NK-92 treated with Interleukin-12 subunit alpha and Interleukin-12 subunit beta, amount 100 ng/mL, for 24 hours (cell line): ENCODE measurements at places on chromosomes 3 and 15.

DNA sequence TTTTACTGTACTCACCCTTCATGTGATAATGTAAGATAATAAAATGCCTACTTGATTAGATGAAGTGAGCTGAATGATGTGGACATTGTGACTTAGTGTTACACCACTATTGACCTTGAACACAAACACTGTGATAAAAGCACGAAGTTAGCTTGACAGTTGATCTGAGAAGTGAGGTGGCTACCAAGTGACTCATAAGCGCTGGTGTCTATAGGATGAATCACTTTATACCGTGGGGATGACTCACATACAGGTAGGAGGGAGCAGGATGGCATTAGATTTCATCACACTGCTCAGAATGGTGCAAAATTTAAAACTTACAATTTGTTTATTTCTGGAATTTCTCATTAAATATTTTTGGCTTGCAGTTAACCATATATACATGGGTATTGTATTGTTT, 174.7 kb upstream of the CNTN3 start:
- DNase-seq = no peak

DNA sequence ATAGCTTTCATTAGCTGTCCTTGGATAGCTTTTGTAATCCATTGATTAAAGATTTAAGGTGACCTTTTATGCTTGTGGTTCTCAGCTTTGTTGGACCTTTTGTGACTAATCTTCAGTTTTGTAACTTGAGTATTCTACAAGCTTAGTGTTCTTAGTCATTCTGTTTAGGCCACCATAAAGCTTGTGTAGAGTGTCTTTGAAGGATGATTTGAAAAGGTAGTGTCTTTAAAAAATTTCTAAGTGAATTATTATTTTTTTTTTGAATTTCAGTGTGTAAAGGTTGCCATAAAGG, 7.5 kb downstream of the MORF4L1 start:
- no peak for DNase-seq

GRCh38 chr15:101498717-101499480, 9.4 kb upstream of the PCSK6 start:
- DNase-seq = no peak

DNA sequence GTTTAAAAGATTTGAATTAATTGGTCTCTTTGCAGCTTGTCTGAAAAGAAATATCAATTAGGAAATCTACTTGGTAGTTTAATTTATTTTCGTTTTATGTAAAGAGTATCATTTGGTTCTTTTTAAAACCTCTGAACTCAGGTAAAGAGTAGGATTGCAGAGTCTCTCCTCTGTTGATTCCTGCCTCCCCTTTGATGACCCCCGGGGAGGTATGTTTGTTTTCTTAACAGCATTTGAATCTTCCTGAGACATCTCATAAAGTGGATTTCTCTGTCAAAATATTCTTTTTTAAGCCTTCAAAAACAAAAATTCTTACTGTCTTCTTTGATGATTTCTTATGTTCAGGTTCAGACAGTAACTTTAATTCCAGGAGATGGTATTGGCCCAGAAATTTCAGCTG, 8.0 kb downstream of the IDH3A start:
- no peak for DNase-seq

DNA sequence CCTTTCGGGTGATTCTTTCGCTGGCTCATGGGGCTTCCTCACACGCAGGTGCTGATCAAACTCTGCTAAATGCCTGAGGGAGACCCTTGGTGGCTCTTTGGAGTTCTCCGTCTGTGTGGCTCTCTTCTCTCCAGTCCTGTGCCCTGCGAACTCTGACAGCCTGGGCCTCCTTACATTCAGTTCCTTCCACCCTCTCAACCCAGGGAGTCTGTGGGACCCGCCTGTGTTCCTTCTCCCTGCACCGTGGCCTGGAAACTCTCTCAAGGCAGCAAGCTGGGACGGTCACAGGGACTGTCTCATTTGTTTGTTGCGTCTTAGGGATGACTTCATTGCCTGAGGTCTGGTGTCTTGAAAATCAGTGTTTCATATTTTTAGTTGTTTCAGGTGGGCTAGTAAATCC, 37.0 kb upstream of the CORO2B start:
- no peak for DNase-seq

GRCh38 chr3:52838561-52839267, 3.9 kb upstream of the MUSTN1 start:
- peak; percentile 8 for DNase-seq

GRCh38 chr15:30997270-30997669, 5.8 kb upstream of the MTMR10 start:
- no peak for DNase-seq

DNA sequence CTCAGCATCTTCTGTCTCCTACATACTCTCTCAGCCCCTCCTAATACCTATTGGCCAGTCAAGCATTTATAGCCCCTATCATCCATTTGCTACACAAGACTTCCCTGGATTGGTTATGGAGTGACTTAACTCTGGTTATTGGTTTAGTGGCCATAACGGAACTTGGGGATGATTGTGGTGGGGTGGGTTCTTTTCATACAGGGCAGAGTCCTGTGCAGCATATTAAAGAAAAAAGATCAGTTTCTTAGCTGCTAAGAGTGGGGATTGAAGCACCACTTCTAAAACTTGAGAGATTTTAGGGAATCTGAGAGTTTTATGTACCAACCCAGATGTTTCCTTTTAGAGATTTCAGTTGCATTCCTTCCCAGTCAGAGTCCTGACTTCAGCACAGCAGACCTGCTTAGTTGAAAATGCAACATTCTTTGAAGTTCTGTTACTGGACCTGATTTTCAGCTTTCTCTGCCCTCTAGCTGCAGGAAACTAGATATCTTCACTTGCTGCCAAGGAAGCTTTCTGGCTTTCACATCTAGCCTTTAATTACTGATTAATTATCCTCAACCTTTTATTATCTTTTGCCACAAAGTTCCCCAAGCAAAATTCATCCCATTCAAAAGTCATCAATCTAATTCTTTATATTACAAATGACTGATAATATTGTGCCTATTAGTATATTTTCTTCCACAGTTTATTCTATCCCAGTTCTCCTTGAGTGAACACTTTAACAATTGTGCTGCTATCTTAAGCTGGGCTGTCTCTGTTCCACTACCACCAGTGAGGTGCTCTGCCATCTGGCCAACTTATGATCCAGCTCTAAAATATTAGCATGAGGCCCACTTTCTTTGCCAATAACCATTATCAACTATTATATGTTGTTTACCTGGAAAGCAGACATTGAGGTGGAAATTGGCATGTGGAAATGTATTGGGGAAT, 906.0 kb upstream of the ALCAM start:
- DNase-seq = no peak

DNA sequence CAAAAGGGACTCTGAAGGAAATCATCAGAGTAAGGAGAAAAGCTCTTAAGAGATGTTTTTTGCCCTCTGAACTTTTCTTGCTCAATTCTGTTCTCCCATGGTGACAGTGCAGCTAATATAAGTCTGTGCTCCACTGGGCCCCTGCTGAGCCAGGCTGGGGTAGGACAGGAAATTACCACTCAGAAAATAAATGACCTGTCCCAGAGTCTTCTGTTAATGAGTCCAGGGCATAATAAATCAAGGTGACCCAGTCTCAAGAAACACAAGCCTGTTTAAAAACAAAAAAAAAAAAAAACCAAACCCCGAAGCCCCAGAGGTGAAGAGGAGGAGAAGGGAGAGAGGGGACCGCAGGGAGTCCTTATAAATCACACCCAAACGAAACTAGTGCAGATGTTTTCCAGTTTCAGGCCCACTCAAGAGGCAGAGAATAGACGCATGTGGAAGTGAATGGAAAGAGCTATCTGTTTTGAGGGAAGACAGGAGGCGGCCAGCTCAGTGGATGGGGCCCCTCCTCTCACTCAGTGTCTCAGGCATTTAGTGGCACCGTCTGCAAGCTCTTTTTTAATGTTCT, 59.8 kb upstream of the BOC start:
- no peak for DNase-seq

- no peak for DNase-seq
These were observed 264.9 kb upstream of the TPM1 start for GRCh38 chr15:62777671-62778070.

DNA sequence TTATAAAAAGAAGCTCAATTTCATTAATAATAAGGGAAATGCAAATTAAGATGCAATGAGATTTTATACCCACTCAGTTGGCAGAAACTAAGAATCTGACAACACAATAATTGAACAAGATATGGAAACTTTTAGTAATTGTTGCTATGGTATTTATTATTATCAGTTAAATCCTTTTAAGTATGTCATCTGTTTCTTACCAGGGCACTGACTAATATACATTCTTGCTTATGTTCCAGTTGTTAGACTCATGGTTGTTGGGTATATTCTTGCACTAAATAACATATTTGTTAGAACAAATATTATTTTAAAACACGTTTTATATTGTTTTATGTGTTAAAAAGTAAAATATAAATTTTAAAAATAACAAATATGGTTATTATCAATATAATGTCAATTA, 690.3 kb downstream of the MECOM start:
- no peak for DNase-seq

DNA sequence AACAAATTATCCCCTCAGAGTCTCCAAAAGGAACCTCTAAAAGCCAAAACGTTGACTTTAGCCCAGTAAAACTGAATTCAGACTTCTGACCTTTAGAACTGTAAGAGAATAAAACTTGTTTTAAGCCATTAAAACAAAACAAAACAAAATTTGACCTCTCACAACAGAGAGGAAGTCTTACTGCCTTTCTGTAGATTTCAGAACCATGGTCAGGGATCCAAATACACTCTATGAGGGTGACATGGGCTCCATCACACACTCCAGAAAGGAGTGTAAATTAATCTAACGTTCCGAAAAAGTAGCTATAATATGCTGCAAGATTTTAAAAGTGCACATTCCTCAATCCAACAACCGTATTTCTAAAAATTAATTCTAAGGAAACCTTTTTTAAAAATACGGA, 19.2 kb upstream of the RPL14 start:
- DNase-seq = no peak

GRCh38 chr3:46748170-46748569, 30.5 kb upstream of the PRSS50 start:
- no peak for DNase-seq

DNA sequence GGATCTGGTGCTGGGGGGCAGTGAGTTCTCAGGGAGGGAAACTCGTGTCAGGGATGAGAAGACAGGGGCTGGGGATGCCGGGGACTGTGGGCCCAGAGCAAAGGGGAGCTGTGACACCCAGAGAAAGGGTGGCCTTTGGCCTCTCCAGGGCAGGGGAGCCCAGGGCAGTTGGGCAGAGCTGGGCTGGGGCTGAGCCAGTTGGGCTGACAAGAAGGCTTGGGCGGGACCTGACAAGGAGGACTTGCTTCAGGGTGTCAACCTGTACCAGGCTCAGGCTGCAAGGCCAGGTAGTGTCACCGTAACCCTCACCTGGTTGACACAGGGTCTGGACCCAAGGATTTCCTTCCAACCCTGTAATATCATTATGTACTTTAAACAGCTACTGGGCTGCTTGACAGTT, 13.2 kb upstream of the ANPEP start:
- DNase-seq = no peak

- no peak for DNase-seq
These were observed 67.6 kb downstream of the MITF start for GRCh38 chr3:69806735-69807438.

DNA sequence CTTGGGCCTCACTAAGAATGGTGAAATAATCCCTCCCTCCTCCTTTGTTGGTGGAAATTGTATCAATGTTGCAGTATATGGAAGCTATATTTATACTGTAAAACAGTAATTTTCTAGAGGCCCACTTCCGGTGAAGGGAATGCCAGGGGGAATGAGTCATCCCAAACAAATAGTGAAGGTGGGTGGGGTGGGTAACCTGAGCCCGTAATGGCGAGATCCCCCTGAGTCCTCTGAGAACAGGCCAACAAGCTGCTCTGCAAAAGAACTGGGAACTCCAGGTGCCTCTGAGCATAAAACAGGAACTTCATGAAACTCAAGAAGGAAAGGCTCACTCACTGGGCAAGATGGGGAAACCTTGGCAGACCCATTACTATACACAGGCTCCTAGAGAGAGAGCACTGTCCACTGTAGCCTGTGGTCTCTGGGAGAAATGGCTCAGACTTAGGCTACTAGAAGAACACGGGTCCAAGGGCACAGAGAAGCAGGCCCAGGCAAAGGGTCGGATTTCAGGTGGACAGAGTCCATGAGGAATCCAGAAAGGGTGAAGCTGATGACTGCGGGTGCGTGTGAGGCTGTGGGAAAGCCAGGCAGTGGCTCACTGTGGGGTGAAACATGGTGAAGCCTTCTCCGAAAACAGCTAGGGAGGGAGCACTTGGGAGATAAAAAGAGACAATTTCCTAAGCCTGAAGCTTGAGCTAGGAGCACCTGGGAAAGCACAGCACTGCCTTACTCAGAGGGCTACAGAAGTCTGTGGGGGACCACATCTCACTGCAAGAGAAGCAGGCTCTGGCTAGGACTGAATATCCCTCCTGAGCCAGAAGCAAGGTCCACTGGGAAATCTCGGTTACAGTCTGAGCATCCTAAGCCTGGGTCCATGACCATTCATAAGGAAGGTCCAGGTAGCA, 19.8 kb downstream of the LARP6 start:
- no peak for DNase-seq

DNA sequence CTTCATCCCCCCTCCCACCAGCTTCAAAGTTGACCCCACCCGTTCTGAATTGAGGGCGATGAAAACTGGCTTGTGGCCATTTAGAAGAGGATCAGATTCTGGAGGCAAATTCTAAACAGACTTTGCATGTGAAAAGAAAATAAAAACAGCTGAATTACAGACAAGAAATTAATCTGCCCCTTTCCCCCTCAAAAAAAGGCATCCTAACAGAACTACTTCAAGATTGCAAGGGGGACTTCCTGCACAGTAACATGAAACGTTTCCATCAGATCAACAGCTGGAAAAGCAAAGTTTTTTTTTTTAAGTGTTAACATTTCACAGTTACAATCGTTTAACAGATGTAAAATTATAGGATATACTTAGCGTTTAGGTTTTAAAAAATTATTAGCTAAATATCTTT, 229.3 kb downstream of the RORA start:
- no peak for DNase-seq

GRCh38 chr3:88678747-88679146, 428.7 kb upstream of the EPHA3 start:
- DNase-seq = no peak

DNA sequence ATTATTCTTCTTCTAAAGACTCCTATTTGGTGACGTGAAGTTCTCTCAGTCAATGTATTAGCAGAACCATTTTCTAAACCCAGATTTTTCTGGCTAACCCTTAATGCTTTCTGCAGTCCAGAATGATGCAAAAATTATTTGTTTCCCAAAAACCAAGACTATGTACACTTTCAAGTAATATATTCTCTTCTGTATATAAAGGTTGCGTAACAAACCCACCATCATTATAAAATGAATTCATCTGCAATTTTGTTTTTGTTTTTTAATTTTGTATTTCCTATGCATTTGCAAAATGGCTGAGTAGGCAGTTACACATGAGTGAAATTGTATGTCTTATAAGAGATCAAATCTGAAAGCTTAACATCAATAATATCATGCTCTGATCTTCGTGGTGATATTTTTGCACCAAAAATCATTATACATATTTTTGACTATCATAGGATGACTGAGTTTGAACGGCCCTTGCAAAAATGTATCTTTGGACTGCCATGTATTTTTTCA, 593.6 kb downstream of the ZIC1 start:
- no peak for DNase-seq

- DNase-seq = no peak
These were observed 20.1 kb downstream of the AADACL2 start for GRCh38 chr3:151753846-151754245.

GRCh38 chr3:101928890-101929289, 79.6 kb downstream of the NFKBIZ start:
- no peak for DNase-seq

- no peak for DNase-seq
These were observed 5.0 kb downstream of the GPR156 start for GRCh38 chr3:120280026-120280425.
